Activated CD8-positive, alpha-beta memory T cell treated with anti-CD3 and anti-CD28 coated beads for 36 hours (primary cell): ENCODE measurements at places on chromosomes 13 and 19. TPM values are rescaled to one million over a fixed set of nuclear protein-coding genes. Genes with fewer than 3 reads are reported as not detected.

HNRNPM gene
- total RNA-seq, result 330 TPM

FAM216B gene
- not detected for total RNA-seq

ZNF790 gene
- total RNA-seq, result 7.3 TPM

SYDE1 gene
- total RNA-seq, result 0.72 TPM

CALR3 gene
- total RNA-seq, result not detected

COL4A2 gene
- not detected for total RNA-seq

TFDP1 gene
- 200 TPM for total RNA-seq

ADAT3 gene
- total RNA-seq, result 8.0 TPM

ZNF626 gene
- 8.2 TPM for total RNA-seq

TGFBR3L gene
- 7.6 TPM for total RNA-seq
